ENCODE measurements at places on chromosomes 5 and 9. TPM values are rescaled to one million over a fixed set of nuclear protein-coding genes. Genes with fewer than 3 reads are reported as not detected.

The TRIP13 gene
- total RNA-seq = 4.3 TPM

The TMEM8B gene
- total RNA-seq = 0.17 TPM

The ZNF354C gene
- 6.2 TPM for total RNA-seq

The ANKRD31 gene
- under 0.01 TPM for total RNA-seq

The PIP5K1B gene
- 0.11 TPM for total RNA-seq

The IRX1 gene
- not detected for total RNA-seq

The FOXD1 gene
- 0.09 TPM for total RNA-seq
